ENCODE measurements at places on chromosomes 6 and 20.

GRCh38 chr20:58286729-58287128 is 22.8 kb upstream of the RAB22A start:
- no peak for DNase-seq

- DNase-seq: no peak
These were observed 215.5 kb upstream of the MCHR2 start for GRCh38 chr6:100209323-100210136.

GRCh38 chr6:14544666-14545065 is 427.1 kb downstream of the CD83 start:
- no peak for DNase-seq

GRCh38 chr6:20669571-20670314 is 135.5 kb downstream of the CDKAL1 start:
- DNase-seq: no peak

- DNase-seq: no peak
These were observed 27.9 kb downstream of the KCNQ2 start for GRCh38 chr20:63444548-63444947.

DNA sequence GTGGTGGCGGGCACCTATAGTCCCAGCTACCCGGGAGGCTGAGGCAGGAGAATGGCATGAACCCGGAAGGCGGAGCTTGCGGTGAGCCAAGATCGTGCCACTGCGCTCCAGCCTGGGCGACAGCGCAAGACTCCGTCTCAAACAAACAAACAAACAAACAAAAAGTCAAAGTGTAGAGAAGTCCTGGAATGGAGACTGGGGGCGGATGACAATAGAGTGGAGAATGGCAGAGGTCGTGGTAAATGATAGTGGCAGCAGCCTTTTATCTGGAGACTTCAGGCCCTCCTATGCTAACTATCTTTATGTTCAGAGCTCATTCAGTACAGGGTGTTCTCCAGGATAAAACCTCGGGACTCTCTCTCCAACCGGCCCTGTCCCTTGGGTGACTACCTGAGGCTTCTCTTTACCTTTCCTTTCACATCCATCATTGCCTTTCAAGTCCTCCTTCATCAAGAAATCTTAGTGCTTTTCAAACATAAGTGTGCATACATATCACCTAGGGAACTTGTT is 1.4 kb upstream of the FKBPL start:
- DNase-seq: no peak

DNA sequence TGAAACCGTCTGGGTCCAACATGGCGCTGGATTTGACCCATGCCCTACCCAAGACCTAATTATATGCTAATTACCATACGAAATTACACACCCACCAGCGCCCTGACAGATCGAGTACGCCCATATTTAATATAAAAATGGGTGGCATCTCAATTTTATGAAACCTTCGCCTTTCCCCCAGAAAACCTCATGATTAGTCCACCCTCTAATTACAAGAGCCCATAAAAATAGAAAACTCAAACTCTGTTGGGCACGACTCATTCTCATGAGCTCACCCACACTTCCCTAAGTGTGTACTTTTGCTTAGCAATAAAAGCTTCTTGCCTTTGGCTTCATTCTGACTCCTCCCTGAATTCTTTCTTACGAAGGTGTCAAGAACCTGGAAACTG is 136.4 kb downstream of the OR2B2 start:
- no peak for DNase-seq

DNA sequence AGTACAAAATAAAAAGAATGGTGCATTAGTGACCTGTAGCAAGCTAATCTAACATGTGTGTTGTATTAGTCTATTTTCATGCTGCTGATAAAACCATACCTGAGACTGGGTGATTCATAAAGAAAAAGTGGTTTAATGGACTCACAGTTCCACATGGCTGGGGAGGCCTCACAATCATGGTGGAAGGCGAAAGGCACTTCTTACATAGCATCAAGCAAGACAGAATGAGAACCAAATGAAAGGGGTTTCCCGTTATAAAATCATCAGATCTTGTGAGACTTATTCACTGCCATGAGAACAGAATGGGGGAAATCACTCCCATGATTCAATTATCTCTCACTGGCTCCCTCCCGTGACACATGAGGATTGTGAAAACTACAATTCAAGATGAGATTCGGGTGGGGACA is 45.4 kb upstream of the AIG1 start:
- no peak for DNase-seq
